ENCODE measurements at places on chromosomes 7 and 10.

GRCh38 chr10:129659508-129660268 lies 192.6 kb downstream of the MGMT start:
- DNase-seq: no peak

- no peak for DNase-seq
These were observed 200.0 kb downstream of the POLR1F start for GRCh38 chr7:19508821-19509220.

DNA sequence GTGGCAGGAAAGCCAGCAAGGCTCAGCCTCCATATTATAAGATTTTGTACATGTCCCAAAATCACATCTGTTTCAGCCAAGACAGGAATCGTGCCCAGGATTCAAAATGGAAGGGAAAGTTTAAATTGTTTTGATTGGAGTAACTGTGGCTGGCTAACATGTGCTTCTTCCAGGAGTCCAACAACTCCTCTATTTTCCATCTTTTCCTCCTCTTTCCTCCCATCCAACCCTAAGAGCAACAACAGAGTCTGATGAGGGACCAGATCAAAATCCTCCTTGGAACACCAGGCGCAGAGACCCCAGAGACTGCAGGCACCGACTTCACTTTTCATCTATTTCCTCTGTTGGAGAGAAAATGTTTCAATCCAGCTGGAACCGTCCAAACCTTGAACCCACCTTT lies 36.0 kb upstream of the SVIL start:
- no peak for DNase-seq

DNA sequence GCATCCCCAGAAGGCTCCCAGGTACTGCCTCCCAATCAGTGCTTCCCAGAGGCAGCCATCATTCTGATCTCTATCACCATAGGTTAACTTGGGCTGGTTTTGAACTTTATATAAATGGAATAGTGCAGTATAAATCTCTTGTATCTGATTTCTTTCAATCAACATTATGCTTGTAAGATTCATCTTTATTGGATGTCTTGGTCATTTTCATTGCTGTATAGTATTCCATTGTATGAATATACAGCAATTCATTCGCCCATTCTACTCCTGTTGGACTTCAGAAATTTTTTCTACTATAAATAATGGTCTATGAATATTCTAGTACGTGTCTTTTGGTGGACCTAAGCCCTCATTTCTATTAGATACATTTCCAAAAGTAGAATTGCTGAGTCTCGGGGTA lies 16.1 kb upstream of the OGDHL start:
- no peak for DNase-seq

GRCh38 chr10:109379186-109379585 lies 544.1 kb downstream of the XPNPEP1 start:
- no peak for DNase-seq

DNA sequence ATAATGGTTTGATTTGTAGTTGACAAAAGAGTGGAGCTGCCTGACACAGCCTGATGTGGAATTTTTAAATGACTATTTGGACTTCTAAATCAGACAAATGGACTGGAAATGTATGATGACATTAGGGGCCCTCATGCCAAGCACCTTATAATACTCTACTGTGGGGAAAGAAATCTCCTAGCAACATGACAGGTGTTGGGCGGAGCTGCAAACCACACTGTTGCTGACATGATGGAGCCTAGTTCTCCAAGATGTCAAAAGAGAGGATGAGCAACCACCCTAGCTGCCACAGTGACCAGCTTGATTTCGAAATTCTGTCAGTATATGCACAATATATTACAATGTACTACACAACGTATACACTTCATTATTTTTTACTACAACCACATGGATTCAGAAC lies 65.8 kb downstream of the RHOBTB1 start:
- DNase-seq: no peak

DNA sequence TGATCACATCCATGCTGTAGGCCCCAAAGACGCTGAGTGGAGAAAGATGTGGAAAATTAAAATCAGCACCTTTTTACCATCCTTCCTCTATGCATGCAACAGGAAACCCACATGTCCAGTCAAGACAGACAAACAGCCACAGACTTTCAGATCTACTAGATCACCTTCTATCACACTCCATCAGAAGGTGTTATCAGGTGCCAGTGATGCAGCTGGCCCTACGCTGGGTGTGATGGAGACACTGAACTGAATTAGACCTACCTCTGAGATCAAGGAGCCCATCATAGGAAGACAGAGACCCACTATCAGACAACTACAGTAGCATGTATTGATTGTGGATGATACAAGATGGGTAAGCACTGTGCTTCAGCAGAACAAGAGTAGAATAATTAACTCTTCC lies 15.5 kb downstream of the CYP3A4 start:
- DNase-seq: no peak

- DNase-seq: no peak
These were observed 15.8 kb downstream of the C10orf71 start for GRCh38 chr10:49314806-49315205.

- no peak for DNase-seq
These were observed 6.7 kb upstream of the PWWP2B start for GRCh38 chr10:132390170-132390920.

GRCh38 chr7:65397730-65398142 lies 24.1 kb downstream of the ZNF92 start:
- no peak for DNase-seq

DNA sequence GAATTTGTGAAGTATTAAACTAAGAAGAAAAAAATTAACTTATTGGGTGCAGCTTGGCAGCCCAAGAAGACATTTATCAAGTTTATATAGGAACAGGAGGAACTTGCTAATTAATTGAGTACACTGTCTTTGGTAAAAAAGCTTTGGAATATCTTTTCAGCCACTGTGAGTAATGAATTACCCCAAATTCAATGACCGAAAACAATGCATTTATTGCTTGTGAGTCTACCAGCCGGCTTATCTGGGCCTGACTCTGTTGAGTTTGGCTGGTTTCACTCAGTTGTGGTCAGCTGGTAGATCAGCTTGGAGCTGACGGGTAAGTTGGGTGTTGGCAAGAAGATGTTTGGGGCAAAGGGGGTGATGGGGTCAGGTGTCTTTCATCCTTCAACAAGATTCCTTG lies 11.6 kb downstream of the GNG11 start:
- DNase-seq: no peak

DNA sequence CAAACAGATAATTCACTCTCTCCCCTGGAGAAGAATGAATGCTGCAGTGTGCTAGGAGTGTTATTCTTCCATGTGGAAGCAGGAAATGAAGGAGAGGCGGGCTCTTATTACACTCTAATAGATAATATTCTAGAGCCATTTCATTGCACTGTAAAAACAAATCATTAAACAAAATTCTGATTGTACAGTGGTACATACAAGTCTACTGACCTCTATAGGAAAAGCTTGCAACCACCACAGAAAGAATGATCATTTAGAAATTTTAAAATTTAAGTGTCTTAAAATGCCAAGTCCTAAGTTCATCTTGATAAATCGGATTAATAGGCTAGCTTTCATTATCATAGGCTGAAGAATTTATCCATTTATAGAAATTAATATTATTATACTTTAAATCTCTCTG lies 960.3 kb upstream of the LRRN3 start:
- no peak for DNase-seq

DNA sequence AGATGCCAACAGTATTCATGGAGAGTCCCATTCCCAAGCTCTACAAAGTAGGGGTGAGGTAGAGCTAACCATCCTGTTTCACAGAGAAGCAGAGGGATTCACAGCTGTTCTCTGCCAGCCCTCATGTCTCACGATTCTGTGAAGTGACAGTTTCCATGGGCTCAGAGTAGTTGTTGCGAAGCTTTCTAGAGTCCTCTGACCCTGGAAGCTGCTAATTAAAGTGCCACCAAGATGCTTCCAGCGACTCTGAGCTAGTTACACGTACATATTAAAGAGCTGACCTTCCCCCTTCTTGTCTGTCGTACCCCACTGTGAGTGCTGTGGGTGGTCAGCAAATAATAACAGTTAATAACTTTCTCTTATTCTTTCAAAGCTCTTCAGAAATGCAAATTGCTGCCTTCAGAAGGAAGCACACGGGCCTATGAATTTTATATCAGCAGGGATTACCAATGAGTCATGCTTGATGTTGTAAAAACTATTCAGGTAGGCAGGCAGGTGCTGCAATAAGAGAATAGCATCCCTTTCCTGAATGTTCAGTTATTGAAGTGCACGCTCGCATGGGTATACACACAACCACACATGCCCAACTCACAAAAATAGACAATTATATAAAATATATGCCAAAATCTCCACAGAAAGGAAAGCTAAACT lies 34.1 kb downstream of the DNAJB9 start:
- DNase-seq: no peak

GRCh38 chr10:6195376-6195775 lies 7.4 kb upstream of the PFKFB3 start:
- no peak for DNase-seq

- peak; percentile 88 for DNase-seq
These were observed 538 bp downstream of the TRIM8 start for GRCh38 chr10:102644646-102645387.

- DNase-seq: no peak
These were observed 64.4 kb downstream of the HBP1 start for GRCh38 chr7:107233174-107233573.

GRCh38 chr10:103355906-103356599 lies 5.1 kb upstream of the PCGF6 start:
- no peak for DNase-seq

- DNase-seq: no peak
These were observed 44.5 kb downstream of the RBM28 start for GRCh38 chr7:128299109-128299607.

- DNase-seq: no peak
These were observed 56.0 kb downstream of the NKX6-2 start for GRCh38 chr10:132729810-132730572.

DNA sequence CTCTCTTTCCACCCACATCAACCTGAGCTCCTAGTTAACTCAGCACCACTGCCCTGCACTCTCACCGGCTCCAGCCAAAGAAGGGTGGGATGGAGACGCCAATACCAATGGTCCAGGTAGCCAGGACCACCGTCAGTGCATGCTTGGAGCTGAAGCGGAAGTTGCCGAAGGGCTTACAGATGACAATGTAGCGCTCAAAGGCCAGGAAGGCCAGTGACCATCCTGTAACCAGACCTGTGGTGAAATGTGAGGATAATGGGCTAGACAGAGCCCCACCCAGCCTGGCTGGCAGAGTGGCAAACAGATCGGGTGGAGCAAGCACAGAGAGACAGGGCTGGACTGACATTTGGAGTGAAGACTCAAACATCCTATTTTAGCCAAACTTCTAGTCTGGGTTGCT lies 673 bp downstream of the OPN1SW start:
- no peak for DNase-seq

DNA sequence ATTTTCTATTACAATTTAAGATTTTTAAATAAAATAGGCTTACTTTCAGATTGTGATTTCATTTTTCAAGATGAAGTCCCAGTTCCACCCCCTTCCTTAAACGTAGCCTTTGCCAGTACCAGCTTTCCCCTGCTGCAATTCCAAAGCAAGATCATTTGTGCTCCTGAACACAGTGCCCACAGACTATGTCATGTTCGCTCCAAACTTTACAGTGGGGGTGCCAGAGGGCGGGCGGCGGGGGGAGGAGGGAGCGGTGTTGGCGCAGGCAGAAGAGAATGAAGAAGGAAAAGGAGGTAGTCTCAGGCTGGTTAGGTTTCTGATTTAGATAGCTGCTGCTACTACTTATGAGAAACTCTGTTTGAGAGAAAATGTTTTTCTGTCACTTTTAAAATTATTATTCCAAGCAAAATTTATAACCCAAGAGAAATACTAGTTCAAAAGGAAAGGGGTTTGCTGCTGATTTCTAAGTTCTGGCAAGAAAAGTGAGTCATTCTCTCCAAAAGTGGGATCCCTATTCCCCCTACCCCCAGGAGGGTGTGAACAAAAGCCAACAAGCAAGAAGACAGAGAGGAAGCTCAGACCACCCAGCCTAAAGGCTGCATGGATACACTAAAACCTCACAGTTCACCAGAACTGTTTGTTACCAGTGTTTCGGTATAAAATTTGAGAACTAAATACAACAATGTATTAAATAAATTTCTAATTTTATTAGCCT lies 109.6 kb downstream of the SRPK2 start:
- no peak for DNase-seq

GRCh38 chr10:23474626-23475025 lies 35.8 kb downstream of the OTUD1 start:
- no peak for DNase-seq

GRCh38 chr7:96720843-96721242 lies 11.2 kb upstream of the SEM1 start:
- no peak for DNase-seq

- DNase-seq: no peak
These were observed 2.9 kb upstream of the JAKMIP3 start for GRCh38 chr10:132062641-132063390.

- peak; percentile 37 for DNase-seq
These were observed 302.6 kb downstream of the KLF6 start for GRCh38 chr10:3482200-3482993.

DNA sequence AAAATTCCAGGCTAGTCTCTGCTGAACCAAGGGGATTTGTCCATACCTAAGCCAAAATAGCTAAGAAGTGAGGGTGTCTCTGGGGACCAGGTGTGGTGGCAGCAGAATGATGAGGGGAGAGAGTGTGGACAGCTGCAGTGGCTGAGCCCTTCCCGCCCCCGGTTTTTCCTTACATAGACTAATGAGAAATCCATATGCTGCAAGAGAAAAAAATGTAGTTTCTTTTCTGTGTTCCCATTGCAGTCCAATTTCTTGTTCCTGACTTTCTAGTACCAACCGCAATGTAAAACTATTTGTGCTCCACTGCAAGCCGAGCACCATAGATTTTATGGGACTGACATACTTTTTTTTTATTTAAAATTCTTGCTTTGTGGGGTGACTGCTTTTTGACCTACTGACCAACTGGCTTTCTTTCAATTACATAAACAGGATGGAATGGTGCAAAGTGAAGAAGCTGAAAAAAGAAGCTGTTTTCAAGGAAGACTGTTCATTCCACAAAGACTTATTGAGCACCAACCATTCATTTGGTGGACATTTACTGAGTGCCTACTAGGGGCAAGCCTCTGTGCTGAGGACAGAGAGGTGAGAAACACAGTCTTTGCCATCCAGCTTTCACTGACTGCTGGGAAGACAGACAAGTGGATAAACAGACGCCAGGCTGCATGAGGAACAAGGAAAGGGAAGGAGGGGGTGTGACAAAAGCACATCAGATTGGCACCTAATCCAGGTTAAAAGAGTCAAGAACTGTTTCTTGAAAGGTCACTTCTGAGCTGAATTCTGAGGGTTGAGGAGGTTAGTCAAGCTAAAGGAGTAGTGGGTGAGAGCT lies 9.8 kb downstream of the CEP41 start:
- no peak for DNase-seq

- DNase-seq: no peak
These were observed 296.1 kb downstream of the CDK14 start for GRCh38 chr7:90892213-90892612.

DNA sequence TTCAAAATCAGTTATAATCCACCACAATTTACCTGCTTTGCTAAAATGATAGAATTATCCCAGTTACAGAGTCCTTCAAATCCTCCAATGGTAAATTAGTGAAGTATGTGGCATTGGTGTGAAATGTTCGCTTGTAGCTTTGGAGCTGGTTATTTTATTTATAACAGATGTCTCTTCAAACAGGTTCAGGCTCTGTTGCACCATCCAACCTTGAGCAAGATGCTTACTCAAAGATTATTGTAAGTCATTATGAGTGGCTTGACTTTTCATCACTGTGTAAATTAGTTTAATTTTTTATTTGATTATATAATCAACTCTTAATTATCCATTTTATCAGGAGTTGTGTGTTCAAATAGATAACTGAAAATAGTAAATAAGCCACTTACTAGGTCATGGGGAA lies 99.4 kb downstream of the BTRC start:
- DNase-seq: no peak

- no peak for DNase-seq
These were observed 180.8 kb upstream of the CDK1 start for GRCh38 chr10:60597513-60597912.

- no peak for DNase-seq
These were observed 109.4 kb upstream of the PDE1C start for GRCh38 chr7:32179567-32179966.
